ENCODE measurements at places on chromosomes 7 and 10.

DNA sequence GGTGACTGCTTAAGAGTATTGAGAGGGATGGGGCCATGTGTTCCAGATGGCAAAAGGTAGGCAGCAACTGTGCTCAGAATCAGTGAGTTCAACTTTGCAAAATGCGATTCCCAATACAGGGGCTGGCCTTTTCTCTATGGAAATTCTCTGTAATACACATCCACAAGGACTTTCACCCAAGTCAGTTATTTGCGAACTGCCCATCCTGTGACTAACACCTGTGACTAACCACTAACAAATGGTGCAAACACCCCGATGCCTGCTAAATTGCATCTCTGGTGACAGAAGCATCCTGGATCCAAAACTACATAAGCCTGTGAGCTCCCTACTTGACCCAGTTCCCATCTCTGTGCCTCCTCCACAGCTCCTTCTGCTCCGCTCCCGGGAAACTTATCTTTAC, 9.0 kb upstream of the CUZD1 start:
- DNase-seq: peak; percentile 92

DNA sequence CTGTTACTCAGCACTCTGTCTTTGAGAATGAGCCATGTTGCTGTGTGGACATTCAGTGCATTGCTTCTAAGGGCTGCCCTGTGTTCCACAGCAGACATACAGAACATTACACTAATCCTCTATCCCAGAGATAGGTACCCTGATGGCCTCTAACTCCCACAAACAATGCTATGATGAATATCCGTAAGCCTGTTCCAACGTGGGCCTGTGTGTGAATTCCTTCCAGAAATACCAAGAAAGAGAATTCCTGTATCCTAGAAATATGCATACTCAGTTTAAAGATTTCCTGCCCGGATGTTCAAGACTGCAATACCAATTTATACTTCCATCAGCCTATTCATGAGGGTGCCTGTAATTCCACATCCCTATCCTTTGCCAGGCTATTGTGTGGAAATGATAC, 21.3 kb upstream of the ST8SIA6 start:
- DNase-seq: no peak

DNA sequence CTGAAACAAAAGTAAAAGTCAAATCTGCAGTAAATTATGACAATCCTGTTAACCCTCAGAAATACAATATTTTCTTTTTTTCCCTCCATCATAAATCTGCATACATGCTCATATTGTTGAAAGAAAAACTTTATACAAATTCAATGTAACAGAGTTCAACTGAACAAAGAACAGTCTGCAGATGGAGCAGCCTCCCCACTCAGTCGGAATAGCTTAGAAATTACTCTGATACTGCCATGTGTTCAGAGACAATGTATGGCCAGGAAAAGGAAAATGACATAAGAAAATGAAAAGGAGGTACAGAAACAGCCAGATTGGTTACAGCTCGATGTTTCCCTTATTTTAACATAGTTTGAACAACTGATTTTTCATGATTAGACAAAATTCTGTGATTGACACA, 651.9 kb upstream of the COBL start:
- no peak for DNase-seq

DNA sequence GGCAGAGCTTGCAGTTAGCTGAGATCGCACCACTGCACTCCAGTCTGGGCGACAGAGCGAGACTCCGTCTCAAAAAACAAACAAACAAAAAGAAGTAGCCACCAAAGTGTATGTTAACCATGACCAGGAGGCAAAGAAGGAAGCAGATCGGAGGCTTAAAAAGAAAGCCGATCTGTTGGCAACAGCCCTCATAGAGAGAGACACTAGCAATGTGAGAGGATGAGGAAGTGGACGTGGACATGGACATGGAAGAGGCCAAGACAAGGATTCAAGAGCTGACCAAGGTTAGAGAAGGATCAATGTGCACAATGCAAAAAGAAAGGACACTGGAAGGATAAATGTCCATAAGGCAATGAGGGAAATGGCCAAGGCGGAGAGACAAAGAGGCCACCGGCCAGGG, 14.9 kb upstream of the ADCK2 start:
- DNase-seq: no peak

DNA sequence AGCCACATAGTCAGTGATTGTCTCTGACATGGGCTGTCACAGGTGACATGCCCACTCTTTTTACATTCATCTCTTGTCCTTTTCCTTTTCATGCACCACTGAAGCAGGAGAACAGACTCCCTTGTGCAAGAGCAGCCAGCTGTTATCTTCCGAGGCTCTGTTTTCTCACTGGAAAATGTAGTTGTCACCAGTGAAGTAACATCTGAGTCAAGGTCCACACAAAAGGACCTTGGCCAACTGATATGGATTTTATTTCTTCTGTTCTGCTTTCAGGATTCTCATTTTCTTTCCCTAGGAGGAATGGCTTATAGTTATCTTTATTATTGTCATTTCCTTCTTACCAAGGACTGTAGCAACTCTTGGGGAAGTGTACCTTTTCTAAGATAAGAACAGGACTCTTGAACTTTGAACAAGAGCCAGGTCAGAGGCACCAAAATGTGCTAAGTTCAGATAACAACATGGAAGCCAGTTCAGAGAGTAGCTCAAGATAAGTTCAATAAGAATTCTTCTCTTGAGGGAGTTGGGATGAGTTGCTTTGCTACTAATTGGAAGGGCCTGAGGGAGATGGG, 22.7 kb downstream of the AVPI1 start:
- no peak for DNase-seq

DNA sequence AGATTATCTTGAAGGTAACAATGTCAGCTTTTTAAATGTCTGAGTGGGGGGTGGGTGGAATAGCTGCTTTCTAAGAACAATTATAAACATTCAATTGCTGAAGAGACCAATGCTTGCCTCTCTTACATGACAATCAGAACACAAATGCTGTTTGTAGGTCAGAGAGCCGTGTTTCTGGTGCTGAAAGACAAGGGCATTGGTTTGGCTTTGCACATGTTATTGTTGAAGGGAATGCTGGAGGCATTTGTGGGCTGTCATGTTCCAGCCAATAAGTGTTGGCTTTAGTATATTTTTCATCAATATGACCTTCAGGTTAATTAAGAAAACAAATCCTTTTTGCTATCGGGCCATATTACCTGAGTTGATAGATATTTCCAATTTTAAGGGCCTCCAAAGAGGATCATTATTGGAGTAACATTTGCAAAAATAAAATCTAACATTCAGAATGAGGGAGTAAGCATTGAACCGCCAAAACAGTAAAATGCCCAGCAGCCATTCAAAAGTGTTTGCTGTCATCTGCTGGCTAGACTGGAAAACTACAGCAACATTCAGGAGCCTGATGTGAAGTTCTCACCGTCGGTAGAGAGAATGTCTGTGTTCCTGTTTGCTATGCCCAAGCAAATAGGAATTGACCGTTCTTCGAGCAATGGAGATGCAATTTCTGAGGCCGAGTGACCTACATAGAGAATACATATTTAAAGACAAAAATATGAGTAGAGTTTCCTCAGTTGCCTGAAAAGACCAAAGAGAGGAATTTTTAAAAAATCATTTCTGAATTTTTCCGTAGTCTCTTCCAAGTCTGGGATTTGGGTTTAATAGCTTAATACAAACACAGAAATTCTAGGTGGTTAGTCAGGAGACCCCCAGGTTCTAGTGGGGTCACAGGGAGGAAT, 118.9 kb downstream of the APBB1IP start:
- DNase-seq: peak; percentile 64

- DNase-seq: no peak
These were observed 654.2 kb upstream of the STEAP1 start for GRCh38 chr7:89500084-89500483.

DNA sequence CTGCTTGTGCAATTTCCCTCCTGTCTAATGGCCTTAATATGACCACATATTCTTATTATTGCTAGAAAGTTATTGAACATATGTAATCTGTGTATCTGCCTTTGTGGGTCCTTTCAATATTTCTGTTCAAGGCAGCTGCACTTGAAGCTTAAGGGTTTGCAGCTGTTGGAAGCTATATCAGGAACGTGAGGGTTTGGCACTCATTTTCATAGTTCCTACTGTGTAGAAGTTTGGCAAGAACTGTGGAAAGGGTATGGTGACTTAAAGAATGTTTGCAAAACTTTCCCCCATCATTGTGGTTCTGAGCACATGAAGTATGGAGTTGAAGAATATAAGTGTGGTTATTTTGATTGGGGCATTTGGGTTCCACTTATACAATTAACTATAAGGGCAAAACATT, 144.7 kb upstream of the SEMA3A start:
- DNase-seq: no peak

- no peak for DNase-seq
These were observed 3.7 kb downstream of the OGA start for GRCh38 chr10:101814466-101815071.

GRCh38 chr7:77367976-77368375, 48.2 kb downstream of the GSAP start:
- no peak for DNase-seq

GRCh38 chr10:46220187-46220586, 66.6 kb upstream of the ANTXRL start:
- no peak for DNase-seq

GRCh38 chr7:10706875-10707493, 266.7 kb upstream of the PHF14 start:
- no peak for DNase-seq

DNA sequence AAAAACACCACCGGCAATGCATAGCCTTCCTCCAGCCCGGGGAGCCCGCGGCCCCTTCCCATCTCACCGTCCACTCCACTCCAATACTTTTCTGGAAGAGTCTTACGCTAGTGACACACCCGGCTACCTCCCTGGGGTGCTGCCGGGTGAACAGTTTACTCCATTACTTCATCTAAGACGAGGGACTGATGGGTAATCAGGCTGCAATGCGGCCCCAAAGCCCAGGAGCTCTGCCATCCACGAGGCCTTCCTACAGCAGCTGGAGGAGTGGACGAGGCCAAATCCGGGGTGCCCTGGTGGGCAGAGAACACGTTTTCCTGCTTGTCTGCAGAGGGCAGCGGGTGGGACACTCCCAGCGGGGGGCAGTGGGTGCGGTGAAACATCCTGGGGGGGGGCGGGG, 356.2 kb upstream of the SHH start:
- DNase-seq: no peak

DNA sequence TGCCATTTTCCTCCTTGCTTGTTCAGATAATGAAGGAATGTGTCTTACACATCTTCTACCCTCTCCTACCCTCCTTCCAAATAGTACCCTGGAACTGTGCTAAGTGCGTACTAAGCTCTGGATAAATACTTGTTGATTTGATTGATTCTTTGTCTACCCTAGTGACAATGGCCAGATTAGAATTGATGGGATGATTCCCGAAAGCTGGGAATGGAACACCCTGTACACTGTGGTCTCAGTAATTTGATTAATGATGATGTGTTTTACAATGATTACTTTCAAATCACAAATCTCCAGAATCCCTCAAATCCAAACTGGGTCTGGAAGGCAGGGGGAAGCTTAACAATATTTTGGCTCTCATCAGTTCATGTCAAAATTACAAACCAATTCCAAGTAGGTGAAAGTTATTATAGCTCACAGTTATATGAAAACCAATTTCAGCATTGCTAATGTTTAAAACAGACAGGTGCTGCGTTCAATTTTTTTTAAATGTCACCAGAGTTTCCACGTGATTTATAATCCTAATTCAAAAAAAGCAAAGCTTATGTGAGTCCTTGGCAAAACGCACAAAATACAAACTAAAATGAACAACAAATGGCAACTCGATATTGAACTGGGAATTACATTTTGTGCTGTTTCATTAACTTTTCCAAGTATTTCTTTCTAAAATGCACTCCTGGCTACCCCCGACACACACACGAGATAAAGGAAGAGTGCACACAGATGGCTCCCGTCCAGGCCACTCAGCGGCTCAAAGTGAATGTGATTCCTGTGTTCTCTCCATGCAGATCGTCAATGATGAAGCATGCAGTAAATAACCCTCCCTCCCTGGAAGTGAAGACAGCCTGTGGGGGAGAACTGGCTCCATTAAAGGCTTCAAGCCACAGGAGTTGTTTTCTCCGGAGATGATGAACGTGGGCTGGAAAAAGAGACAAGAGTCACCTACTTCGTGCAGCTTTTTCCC, 21.7 kb upstream of the ADRB1 start:
- peak; percentile 55 for DNase-seq

DNA sequence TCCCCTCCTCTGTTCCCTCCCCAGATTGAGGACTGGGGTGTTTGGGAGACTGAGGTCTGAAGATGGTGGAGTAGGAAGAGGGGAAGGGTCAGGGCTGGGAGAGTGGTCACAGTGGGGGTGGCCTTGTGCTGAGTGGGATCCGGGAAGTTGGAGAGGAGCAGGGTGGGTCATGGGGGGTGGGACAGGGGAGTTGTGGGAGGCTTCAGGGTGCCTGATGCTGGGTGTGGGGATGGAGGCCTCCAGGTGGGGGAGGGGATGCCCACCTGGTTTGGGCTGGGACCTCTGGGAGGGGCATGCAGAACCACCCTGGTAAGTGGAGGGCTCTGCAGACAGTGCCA, 2.6 kb downstream of the ZNF775 start:
- no peak for DNase-seq

GRCh38 chr7:15462721-15463389, 99.0 kb downstream of the AGMO start:
- DNase-seq: no peak

- no peak for DNase-seq
These were observed 164.4 kb downstream of the SVIL start for GRCh38 chr10:29470355-29470705.

DNA sequence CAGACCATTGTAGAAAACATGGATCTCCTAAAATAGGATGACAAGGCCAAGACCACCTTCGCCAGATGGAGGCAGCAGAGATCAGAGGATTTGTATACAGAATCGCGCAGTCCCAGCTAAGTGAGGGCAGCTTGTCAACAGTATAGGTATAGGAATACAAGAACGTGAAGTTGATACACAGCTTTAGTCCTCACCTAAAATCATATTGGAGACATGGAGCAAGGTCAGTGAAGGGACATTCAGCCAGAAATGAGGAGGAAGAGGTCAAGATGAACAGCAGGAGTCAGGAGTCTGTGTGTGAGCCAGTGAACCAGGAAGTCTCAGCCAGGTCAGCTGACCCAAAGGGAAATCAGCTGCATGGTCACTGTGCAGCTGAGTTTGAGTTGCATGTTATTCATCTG, 263.4 kb upstream of the PRKCQ start:
- DNase-seq: no peak

Data from cardiac fibroblast (primary cell).